AG20443 (cell line): ENCODE measurements at places on chromosomes 5 and 9.
A peak's percentile ranks its signal among the peaks of the same experiment; 100 is the strongest.

DNA sequence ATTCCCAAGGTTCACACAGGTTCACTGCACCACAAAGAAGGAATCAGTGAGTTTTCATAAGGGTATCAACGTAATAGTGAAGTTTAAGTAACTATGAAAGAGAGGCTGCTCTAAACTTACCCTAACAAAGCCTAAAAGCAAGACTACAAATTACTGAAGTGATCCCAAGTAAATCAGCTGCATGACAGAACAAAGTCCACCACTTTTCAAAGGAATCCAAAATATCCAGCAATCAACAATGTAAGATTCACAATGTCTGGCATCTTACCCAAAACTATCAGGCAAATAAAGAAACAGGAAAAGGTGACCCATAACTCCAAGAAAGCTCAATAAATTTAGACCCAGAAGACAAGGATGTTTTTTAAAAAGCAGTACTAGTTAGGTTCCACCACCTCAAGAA, 70.1 kb downstream of the GNAQ start:
- no peak for DNase-seq

- DNase-seq: no peak
Measured at GRCh38 chr5:125085797-125086505, 339.5 kb upstream of the ZNF608 start.

DNA sequence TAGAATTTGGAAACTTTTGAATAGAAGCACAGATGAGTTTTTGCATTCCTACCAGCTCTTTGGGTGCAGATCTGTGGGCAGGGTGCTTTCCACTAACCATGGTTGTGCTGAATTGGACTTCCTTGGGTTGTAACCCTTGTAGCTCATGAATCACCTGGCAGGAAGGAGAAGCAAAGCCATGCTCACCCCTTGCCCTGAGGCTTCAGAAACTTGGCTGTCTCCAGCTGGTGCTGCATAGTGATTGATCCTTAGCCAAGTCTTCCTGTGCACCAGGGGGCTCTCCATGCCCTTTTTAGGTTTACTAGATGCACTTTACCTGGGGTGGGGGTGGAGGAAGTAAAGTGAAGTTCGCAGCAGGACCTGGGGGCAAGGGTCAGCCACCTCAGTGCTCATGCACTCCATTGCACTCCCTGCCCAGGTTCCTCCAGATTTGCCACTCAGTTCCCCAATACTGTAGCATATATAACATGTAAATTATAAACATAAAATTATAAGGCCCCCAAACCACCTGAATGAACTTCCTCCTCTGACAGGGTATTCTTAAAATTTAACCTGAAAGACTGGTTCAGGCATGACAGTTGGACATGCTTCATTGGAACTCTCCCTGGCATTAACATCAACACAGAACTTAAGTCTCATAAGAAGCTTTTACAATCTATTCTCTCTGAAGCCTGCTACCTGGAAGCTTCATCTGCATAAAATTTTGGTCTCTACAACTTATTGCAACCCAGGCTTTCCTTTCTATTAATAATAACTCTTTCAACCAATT, 25.8 kb upstream of the IFNA14 start:
- DNase-seq: no peak

DNA sequence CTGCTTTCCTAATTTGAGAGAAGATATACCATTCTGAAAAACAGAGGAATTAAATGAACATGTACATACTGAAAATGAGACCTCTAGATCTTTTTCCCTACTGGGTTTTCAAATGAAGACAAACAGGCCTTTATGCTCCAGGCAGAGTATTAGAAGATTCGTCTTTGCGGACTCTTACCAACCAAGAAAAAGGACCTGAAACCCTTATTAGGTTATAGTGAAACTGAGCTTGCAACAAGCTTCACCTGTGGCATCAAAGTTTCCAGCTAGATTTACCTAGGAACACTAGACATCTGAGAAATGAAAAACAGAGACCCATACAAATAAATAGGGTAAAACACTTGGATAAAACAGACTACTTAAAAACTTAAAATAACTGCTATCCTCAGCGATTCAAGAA, 46.3 kb downstream of the SMIM15 start:
- DNase-seq: no peak

- no peak for DNase-seq
Measured at GRCh38 chr9:133754688-133755227, 16.6 kb upstream of the SARDH start.

- DNase-seq: no peak
Measured at GRCh38 chr5:14220642-14221041, 77.5 kb downstream of the TRIO start.

DNA sequence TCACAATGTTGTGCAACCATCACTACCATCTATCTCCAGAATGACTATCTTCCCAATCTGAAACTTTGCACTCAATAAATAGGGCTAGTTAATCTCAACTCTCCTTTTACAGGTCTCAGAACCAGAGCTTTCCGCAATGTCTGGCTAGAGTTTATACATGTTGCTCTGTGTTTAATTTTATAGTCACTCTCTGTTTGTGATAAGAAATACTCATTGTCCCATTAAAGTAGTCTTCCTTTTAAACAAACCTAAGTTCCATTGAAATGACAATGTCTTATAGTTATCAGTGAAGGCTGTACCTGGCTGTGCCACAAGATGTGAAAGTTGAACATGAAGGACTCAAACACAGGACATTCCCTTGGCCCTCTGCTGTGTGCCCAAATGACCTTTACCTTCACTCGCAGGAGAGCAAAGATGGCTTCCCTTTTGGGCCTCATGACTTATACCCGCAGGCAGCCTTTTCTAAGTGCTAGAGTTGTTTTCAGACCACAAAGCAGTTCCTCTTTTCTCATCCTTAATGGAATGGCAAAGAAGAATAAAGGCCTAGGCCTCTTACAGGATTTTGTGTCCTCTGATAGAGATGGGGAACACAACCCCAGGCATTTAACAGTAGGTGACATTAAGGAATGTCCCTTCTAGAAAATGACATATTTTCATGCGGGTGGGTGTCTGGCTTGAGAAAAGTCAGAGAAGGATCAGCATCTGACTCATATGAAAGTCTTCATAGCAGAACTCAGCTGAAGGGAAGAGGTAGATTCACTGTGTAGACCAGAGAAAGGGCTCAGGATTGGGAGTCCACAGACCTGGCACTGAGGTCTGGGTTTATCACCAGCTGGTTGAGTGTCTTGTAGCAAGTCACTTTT, 69.6 kb upstream of the ATP10B start:
- DNase-seq: no peak

- no peak for DNase-seq
Measured at GRCh38 chr5:177290816-177291596, 12.5 kb downstream of the RAB24 start.

DNA sequence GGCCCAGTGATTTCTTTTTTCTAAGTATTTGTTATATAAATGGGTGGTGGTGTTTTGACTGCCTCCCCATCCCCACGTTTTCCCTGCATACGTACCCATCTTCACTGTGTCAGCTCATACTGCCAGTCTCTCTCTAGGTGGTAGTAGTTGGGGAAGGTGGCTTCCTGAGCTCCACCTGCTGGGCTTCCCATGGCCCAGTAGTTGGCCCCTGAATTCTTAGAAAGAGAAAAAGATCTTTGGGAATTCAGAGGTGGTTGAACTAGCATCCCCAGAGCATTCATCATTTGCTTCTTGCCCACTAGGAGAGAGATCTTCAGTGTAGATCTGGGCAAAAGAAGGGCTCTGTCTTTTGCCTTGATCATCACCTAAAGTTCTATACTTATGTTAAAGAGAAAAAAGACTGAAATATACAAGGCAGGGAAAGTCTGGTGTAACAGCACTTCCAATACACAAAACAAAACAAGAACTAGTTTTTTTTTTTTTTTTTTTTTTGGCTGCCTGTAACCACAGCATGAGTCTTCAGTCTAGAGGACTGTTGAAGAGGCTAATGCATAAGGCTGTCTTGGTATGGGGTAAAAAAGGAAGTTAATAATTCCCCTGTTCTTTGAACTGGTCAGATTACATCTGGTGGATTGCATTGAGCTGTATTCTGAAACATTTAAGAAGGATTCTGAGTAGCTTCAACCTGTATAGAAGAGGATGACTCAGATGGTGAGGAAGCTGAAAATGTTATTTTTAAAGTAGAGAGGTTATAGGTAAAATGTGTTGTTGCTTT, 128.7 kb downstream of the ATG10 start:
- DNase-seq: no peak

- DNase-seq: no peak
Measured at GRCh38 chr5:11126844-11127243, 365.8 kb upstream of the DAP start.

DNA sequence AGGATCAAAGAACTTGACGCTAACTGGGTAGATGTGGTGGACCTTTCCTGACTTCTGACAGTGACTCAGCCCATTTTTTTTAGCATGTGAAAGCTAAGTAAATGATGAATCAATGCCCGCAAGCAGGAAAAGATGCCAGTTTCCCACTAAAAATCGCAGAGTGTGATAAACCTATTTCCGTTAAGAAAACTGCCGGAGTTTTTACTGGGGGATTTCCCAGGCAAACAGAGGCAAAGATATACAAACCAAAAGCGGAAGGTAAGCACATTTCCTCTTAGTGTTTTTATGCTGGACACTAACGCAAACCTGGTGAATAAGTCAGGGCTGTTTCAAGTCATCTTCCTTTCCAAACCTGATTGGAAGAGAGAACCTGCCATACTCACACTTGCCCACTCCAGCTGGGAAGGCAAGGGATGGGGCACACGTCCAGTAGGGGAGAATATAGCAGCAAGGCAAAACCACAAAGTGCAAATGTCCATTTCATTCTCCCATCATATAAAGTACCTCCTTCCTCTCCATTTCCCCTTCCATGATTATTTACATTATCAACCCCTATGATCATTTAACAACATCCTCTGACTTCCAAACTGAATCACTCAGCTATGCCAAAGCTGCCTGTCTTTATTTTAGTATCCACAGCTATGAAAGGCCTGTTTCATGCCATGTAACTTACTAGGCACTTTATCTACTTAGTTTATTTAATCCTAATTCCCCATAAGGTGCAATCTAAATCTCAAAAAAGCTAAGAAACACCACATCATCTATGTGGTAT, 349.7 kb upstream of the RFX3 start:
- peak; percentile 28 for DNase-seq

- DNase-seq: no peak
Measured at GRCh38 chr5:138770977-138771376, 17.8 kb downstream of the CTNNA1 start.

DNA sequence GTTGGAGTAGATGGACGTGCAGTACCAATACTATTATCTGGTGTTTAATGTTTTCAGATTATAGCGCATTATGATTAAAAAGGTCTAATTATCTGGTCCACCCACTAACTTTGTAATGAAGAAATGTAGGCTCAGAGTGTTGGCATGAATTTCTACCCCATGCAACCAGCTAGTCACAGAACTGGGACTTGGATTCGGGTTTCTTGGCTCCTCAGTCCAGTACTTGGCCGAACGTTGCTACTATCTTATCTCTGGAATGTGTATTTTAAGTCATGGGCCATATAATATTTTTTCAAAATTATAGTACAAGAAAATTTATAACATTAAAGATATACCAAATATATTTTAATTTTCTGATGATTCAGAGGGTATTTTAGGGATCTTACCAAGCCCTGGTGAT, 657.5 kb upstream of the DMAC1 start:
- DNase-seq: no peak

DNA sequence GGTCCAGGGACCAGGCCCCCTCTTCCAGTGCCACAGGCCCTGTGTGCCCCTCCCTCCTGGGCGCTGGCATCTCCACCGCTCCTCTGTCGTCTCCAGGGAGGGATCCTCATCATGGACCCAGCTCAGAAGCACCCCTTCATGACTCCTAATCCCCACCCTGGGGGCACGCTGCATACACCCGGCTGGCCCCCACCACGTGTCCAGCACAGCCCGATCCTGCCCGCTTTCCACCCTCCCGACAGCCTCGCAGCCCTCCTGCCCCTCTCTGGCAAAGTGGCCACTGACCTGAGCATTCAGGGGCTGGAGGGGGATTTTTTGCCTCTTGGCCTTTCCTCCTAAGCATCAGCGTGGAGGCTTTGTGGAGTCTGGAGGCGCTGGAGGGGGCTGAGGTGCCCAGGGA, 1.4 kb downstream of the CCDC187 start:
- DNase-seq: no peak

- no peak for DNase-seq
Measured at GRCh38 chr5:117701062-117701461, 1126.4 kb upstream of the SEMA6A start.

- no peak for DNase-seq
Measured at GRCh38 chr9:7777771-7778170, 21.8 kb downstream of the DMAC1 start.

GRCh38 chr9:82363198-82363597, 374.6 kb downstream of the SPATA31D1 start:
- no peak for DNase-seq

DNA sequence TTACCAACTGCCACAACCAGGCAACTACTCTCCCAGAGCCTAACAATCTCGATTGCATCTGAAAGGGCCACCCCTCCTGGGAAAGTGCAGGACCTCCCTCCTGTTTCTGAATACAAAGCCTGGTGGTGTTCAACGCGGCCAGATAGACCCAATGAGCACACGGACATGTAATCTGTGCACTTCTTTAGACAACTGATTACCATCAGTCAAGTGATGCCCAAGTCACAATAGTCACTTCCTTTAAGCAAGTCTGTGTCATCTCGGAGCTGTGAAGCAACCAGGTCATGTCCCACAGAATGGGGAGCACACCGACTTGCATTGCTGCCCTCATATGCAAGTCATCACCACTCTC, 739 bp downstream of the C9orf72 start:
- peak; percentile 41 for DNase-seq

- peak; percentile 55 for DNase-seq
Measured at GRCh38 chr9:136482046-136482792, 621 bp downstream of the SEC16A start.

DNA sequence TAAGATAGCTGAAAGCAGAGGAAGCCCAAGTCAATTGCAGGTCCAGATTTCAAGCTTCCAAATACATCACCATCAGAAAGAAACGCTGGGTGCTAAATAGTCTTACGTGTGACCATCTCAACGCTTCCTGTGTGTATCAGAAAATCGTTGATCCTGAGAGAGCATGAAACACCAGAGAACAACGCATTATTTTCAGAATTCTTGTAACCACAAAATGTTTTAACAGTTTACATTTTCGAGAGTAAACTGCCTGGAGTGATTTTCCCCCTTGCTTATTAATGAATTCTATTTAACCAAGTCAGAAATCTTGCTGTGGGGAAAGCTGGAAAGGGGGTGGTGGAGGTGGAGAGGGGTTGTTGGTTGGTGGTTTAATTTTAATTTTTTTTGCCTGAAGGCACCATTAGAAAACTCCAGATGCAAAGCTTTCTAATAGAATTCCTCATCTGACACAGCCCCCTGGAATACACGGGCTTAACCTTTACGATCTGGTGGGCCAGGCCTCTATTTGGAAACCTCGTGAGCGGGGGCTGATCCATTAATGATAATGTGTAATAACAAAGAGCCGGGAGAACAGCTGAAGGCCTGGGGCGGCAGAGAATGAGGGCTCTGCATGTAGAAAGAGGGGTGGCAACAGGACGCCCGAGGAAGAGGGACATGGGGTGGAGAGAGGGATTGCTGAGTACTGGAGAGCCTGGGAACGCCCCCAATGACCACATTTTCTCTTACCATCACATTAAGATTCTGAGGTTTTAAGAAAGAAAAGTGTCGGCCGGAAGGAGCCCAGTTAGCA, 124.5 kb upstream of the NFIB start:
- no peak for DNase-seq

GRCh38 chr5:37552161-37552560, 173.0 kb downstream of the WDR70 start:
- no peak for DNase-seq
